A549 treated with ZK216348 at 1 μM for 4 hours (cell line): ENCODE measurements at places on chromosomes 4 and X. TPM values are rescaled to one million over a fixed set of nuclear protein-coding genes. Genes with fewer than 3 reads are reported as not detected.

The CENPI gene
- total RNA-seq: 8.2 to 14.1 TPM (median 12.5 TPM) in 5 replicates

The P2RY4 gene
- total RNA-seq: not detected in 5 replicates

The AFM gene
- total RNA-seq: not detected in 5 replicates

The MID1 gene
- 27.6 to 51.2 TPM (median 41.8 TPM) in 5 replicates for total RNA-seq

The CCDC110 gene
- total RNA-seq: 0.06 TPM in 1 of 5 replicates, not detected in the others

The OTC gene
- not detected in 5 replicates for total RNA-seq

The MAP9 gene
- 5.2 to 7.9 TPM (median 5.6 TPM) in 5 replicates for total RNA-seq

The GSX2 gene
- total RNA-seq: not detected in 5 replicates

The CNGA1 gene
- total RNA-seq: 0.12 TPM in 1 of 5 replicates, not detected in the others

The AFP gene
- total RNA-seq: 1.3 to 4.4 TPM (median 1.8 TPM) in 5 replicates
